ENCODE measurements at places on chromosomes 7 and 10.

GRCh38 chr10:124003070-124003419 is 90.4 kb downstream of the CHST15 start:
- no peak for DNase-seq

- no peak for DNase-seq
Measured at GRCh38 chr7:33970536-33970935, 65.2 kb downstream of the BMPER start.

DNA sequence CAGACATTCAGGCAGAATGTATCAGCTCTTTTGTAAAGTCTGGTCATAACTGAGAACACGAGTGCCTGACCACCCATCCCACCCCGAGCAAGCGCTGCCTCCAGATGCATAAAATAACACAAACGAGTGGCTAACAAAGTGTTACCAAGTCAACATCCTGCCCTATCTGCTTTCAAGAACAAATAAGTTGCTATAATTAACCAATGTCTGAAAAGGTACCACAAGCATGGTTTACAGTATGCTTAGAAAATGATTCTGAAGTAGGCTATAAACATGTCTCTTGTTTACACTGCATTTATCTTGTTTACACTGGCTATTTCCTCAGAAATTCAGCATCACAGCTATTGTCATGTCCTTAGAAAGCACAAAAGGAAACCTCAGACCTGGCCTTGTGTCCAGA is 49.5 kb downstream of the PIK3AP1 start:
- no peak for DNase-seq

- no peak for DNase-seq
Measured at GRCh38 chr7:133562621-133563020, 309.7 kb downstream of the EXOC4 start.

- no peak for DNase-seq
Measured at GRCh38 chr10:95840681-95841080, 67.1 kb upstream of the CC2D2B start.

DNA sequence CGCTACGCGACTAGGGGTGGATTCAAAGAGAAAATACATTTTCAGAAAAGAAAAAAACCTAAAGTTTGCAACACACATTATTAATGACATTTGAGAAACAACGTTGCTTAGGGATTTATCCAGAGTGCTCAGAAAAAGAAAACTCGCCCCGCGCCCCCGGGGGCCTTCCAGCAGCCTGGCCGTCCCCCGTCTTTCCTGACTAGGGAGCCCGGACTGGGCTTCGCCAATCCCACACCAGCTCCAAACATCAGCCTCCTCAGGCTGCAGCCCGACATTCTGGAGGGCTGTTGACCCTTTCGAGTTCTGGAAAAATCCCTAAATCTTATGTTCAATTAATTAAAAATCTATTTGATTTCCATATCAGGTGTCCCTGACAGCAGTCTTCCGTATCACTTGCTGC is 48.6 kb downstream of the CLEC2L start:
- DNase-seq = no peak

Measured in prostate gland (tissue), 2 donors.